ENCODE measurements at places on chromosomes 1 and 21. TPM values are rescaled to one million over a fixed set of nuclear protein-coding genes. Genes with fewer than 3 reads are reported as not detected.

Gene DISP1
- 2.9 TPM for total RNA-seq

Gene MTHFR
- 21.0 TPM for total RNA-seq

Gene SEMA6C
- 2.2 TPM for total RNA-seq

Gene IGSF3
- total RNA-seq, result 15.3 TPM

Gene AADACL3
- not detected for total RNA-seq

Gene AMPD1
- total RNA-seq, result not detected

Gene TMEM125
- total RNA-seq, result 20.7 TPM

Gene DNASE2B
- not detected for total RNA-seq

Gene B4GALT2
- total RNA-seq, result 50.9 TPM

DNA sequence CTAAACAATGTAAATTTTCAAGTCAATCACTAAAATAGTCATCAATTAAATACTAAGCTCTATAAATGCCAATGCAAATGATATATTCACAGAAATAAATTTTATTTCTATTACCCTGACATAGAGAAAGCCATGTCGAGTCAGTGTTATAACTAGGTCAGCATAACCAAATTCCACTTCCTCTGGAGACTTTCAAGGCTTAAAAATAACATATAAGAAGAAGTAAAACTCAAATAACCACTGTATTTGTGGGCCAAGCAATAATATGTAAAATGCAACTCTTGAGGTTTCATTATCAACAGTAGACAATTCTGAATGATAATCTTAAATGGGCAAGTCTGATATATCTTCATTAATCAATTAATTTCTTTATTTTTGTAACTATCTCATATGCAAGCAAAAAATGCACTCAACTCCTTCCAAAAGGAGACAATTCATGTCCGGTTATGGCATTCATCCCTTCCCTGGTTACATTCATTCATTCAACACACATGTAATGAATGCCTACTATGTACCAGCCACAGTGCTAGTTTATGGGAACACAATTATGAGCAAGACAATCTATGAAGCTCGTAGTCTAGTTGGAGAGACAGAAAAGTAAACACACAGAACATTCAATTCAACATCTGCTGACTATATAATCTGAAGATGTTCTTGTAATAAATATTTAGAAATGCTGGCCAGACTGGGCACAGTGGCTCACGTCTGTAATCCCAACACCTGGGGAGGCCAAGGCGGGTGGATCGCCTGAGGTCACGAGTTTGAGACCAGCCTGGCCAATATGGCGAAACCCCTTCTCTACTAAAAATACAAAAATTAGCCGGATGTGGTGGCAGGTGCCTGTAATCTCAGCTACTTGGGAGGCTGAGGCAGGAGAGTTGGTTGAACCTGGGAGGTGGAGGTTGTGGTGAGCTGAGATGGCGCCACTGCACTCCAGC lies 37.1 kb upstream of the CAP1 start:
- H3K36me3 ChIP-seq, result no peaks in the 10 kb centered on the region
- DNase-seq, result no peak
- no peaks in the 10 kb centered on the region for H3K27me3 ChIP-seq
- H3K27ac ChIP-seq, result no peak overlapping the region

- peaks cover 65% of the 10 kb centered on the region for H3K4me1 ChIP-seq
- H3K36me3 ChIP-seq, result peaks cover 20% of the 10 kb centered on the region
- H3K4me3 ChIP-seq, result no peak overlapping the region
- DNase-seq, result no peak
Measured at GRCh38 chr1:153547560-153548551, 1.2 kb downstream of the S100A3 start.

- H3K4me3 ChIP-seq, result no peak overlapping the region
- no peaks in the 10 kb centered on the region for H3K27me3 ChIP-seq
- peaks cover 11% of the 10 kb centered on the region for H3K36me3 ChIP-seq
- H3K27ac ChIP-seq, result no peak overlapping the region
- DNase-seq, result no peak
Measured at GRCh38 chr1:75501577-75502295, 109.2 kb downstream of the SLC44A5 start.

GRCh38 chr1:229040630-229041358 lies 230.1 kb upstream of the RAB4A start:
- DNase-seq, result no peak
- H3K4me3 ChIP-seq, result no peak overlapping the region
- no peaks in the 10 kb centered on the region for H3K36me3 ChIP-seq
- H3K27me3 ChIP-seq, result no peaks in the 10 kb centered on the region
- H3K27ac ChIP-seq, result no peak overlapping the region

GRCh38 chr1:158901623-158902022 lies 29.7 kb upstream of the PYHIN1 start:
- H3K27me3 ChIP-seq, result no peaks in the 10 kb centered on the region
- H3K36me3 ChIP-seq, result no peaks in the 10 kb centered on the region
- no peak for DNase-seq
- H3K27ac ChIP-seq, result no peak overlapping the region
- no peak overlapping the region for H3K4me3 ChIP-seq

GRCh38 chr1:35451125-35451528 lies 106.1 kb downstream of the KIAA0319L start:
- no peaks in the 10 kb centered on the region for H3K4me1 ChIP-seq
- H3K4me3 ChIP-seq, result no peak overlapping the region
- DNase-seq, result peak; percentile 80
- H3K36me3 ChIP-seq, result peaks cover 12% of the 10 kb centered on the region
- no peak overlapping the region for H3K27ac ChIP-seq
- H3K27me3 ChIP-seq, result no peaks in the 10 kb centered on the region

- H3K4me1 ChIP-seq, result no peaks in the 10 kb centered on the region
- no peak overlapping the region for H3K4me3 ChIP-seq
- no peaks in the 10 kb centered on the region for H3K27me3 ChIP-seq
- H3K27ac ChIP-seq, result no peak overlapping the region
Measured at GRCh38 chr1:54256522-54257345, 56.8 kb downstream of the MRPL37 start.

DNA sequence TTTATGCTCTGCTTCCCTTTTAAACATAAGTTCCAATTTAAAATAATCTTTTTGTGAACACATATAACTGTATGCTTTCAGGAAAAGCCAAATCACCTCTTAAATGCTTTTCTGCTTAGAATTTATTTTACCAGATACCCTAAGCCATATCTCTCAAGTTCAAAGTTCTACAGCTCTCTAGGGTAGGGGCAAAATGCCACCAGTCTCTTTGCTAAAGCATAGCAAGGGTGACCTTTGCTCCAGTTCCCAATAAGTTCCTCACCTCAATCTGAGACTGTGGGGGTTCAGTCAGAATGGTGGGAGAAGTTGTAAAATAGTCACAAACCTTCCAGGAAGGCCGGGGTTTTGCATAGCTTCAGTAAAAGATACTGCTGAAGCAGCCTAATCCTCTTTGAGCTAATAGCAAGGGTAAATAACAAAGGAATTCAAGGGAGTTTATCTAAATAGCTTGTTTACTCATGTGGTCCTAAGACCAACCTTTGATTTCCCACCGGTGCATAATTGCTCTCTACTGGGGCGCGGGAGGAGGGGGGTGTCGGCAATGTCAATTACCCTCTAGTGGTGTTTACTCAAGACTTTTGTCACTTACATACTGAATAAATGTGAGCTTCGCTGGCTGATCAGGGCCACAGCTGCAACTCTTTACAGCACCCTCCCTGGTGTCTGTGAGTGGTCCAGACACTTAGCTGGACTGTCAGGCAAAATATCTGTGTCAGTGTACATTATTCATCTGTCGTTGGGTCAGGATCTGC lies 1376.2 kb downstream of the NCAM2 start:
- DNase-seq, result no peak
- H3K27ac ChIP-seq, result no peak overlapping the region
- H3K4me1 ChIP-seq, result no peaks in the 10 kb centered on the region
- H3K27me3 ChIP-seq, result no peaks in the 10 kb centered on the region
- H3K4me3 ChIP-seq, result no peak overlapping the region

GRCh38 chr21:27681038-27681437 lies 714.1 kb upstream of the ADAMTS5 start:
- no peaks in the 10 kb centered on the region for H3K27me3 ChIP-seq
- H3K27ac ChIP-seq, result no peak overlapping the region
- H3K36me3 ChIP-seq, result no peaks in the 10 kb centered on the region
- no peak overlapping the region for H3K4me3 ChIP-seq

- H3K36me3 ChIP-seq, result no peaks in the 10 kb centered on the region
- DNase-seq, result no peak
- H3K4me1 ChIP-seq, result no peaks in the 10 kb centered on the region
- H3K27me3 ChIP-seq, result peaks cover 13% of the 10 kb centered on the region
- no peak overlapping the region for H3K4me3 ChIP-seq
- H3K27ac ChIP-seq, result no peak overlapping the region
Measured at GRCh38 chr1:162755306-162755705, 35.2 kb upstream of the HSD17B7 start.

GRCh38 chr21:15255763-15256162 lies 191.0 kb upstream of the NRIP1 start:
- H3K4me3 ChIP-seq, result no peak overlapping the region
- no peak for DNase-seq
- no peak overlapping the region for H3K27ac ChIP-seq
- H3K4me1 ChIP-seq, result no peaks in the 10 kb centered on the region

DNA sequence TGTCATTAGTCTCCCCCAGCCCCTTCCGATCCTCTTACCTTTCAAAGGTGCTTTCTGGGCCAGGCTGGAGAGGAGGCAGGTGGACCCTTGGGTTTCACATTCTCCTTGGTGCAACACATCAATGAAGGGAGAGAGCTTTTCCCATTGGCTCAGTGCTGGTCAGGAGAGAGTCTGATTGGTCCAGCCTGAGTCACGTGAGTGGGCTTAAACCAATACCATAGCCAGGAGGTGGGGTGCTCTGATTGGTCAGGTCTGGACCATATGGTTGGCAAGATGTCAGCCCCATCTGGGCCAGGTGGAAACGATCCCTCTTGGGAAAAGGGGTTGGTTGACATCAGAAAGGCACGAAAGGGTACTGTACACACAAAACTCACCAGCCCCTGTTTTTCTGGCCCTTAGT lies 44.8 kb upstream of the ABCG1 start:
- no peaks in the 10 kb centered on the region for H3K36me3 ChIP-seq
- peaks cover 23% of the 10 kb centered on the region for H3K27me3 ChIP-seq
- H3K27ac ChIP-seq, result no peak overlapping the region
- peaks cover 22% of the 10 kb centered on the region for H3K4me1 ChIP-seq

- no peak for DNase-seq
- no peaks in the 10 kb centered on the region for H3K27me3 ChIP-seq
- no peak overlapping the region for H3K4me3 ChIP-seq
- H3K27ac ChIP-seq, result peak overlapping the region; percentile 79
- peaks cover 14% of the 10 kb centered on the region for H3K36me3 ChIP-seq
- peaks cover 59% of the 10 kb centered on the region for H3K4me1 ChIP-seq
Measured at GRCh38 chr1:218480588-218481099, 135.5 kb downstream of the TGFB2 start.

GRCh38 chr1:18282851-18283600 lies 175.4 kb downstream of the IGSF21 start:
- no peak overlapping the region for H3K4me3 ChIP-seq
- H3K27me3 ChIP-seq, result peaks cover 65% of the 10 kb centered on the region
- H3K27ac ChIP-seq, result no peak overlapping the region
- no peaks in the 10 kb centered on the region for H3K36me3 ChIP-seq
- DNase-seq, result no peak

- DNase-seq, result peak; percentile 60
- no peaks in the 10 kb centered on the region for H3K27me3 ChIP-seq
- H3K4me3 ChIP-seq, result peak overlapping the region; percentile 87
- no peaks in the 10 kb centered on the region for H3K4me1 ChIP-seq
Measured at GRCh38 chr1:113073479-113073950, 517 bp downstream of the LRIG2 start.

DNA sequence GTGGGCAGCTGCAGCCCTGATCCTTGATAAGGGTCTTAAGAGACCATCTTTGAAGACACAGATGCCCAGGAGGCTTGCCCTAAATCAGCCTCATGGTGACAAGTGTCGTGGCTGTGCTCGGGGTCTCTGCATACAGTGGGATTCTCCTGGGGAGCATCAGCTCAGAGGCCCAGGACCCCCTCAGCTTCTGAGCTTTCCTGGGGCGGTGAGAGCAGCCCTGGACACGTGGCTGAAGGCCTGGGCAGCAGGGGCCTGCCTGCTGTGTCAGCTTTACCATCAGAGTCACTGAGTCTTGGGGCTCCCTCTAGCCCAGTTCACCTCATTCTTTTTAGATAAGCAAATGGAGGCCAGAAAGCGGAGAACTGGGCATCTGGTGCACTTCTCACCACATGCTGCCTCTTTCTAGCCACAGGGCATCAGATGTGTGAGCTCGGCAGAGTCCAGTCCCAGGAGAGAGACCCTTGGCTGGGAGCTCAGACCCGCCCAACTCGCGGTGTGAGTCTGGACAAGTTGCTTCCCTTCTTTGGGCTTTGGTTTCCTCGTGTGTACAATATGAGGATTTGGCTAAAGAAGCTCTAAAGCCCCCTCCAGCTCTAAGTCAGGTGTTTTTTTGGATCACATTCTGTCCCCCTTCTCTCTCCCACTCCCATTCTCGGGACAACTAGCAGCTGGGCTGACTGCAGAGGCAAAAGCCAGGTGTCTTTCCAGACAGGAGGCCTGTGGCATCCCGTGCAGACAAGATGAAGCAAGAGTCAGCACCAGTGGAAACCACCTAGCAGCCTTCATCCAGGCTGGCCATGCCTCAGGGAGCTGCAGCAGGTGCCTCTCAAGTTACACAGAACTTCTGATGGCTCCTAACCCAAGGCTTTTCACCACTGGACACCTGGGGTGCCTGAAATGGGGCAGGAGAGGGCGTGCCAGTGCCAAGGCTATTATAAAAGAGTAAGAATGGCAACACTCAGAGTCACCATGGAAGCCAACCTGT lies 119.1 kb downstream of the KCNN3 start:
- H3K27me3 ChIP-seq, result peaks cover 89% of the 10 kb centered on the region
- no peak for DNase-seq
- no peaks in the 10 kb centered on the region for H3K36me3 ChIP-seq
- H3K27ac ChIP-seq, result no peak overlapping the region

- no peak overlapping the region for H3K27ac ChIP-seq
- H3K4me1 ChIP-seq, result no peaks in the 10 kb centered on the region
- H3K36me3 ChIP-seq, result peaks cover 8% of the 10 kb centered on the region
- no peak overlapping the region for H3K4me3 ChIP-seq
Measured at GRCh38 chr21:34199121-34199910, 125.9 kb downstream of the MRPS6 start.

DNA sequence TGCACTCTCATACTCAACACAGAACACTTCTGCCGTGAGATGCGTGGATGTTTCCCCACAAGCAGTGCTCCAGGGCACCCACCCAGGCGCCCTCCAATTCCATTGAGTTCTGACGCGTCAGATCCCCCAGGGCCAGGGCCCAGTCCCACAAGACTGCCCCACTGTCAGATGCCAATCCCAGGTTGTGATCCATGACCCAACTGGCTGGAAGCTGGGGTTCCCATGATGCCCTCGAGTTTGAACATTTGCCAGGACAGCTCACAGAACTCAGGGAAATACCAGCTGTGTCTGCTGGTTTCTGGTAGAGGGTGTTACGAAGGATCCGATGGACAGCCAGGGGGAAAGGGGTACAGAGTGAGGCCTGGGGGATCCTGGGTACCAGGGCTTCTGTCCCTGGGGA lies 58.4 kb downstream of the AGPAT3 start:
- H3K27ac ChIP-seq, result no peak overlapping the region
- no peaks in the 10 kb centered on the region for H3K36me3 ChIP-seq
- peaks cover 8% of the 10 kb centered on the region for H3K4me1 ChIP-seq
- H3K27me3 ChIP-seq, result no peaks in the 10 kb centered on the region
- H3K4me3 ChIP-seq, result no peak overlapping the region
- DNase-seq, result no peak

- no peaks in the 10 kb centered on the region for H3K27me3 ChIP-seq
- DNase-seq, result no peak
- H3K27ac ChIP-seq, result no peak overlapping the region
- peaks cover 7% of the 10 kb centered on the region for H3K36me3 ChIP-seq
Measured at GRCh38 chr1:116472431-116472961, 98.3 kb downstream of the CD58 start.

GRCh38 chr1:12340544-12340930 lies 110.7 kb downstream of the VPS13D start:
- peaks cover 17% of the 10 kb centered on the region for H3K4me1 ChIP-seq
- no peak overlapping the region for H3K4me3 ChIP-seq
- H3K36me3 ChIP-seq, result no peaks in the 10 kb centered on the region
- H3K27me3 ChIP-seq, result no peaks in the 10 kb centered on the region
- H3K27ac ChIP-seq, result no peak overlapping the region
